ENCODE measurements at places on chromosomes 12 and 14.

DNA sequence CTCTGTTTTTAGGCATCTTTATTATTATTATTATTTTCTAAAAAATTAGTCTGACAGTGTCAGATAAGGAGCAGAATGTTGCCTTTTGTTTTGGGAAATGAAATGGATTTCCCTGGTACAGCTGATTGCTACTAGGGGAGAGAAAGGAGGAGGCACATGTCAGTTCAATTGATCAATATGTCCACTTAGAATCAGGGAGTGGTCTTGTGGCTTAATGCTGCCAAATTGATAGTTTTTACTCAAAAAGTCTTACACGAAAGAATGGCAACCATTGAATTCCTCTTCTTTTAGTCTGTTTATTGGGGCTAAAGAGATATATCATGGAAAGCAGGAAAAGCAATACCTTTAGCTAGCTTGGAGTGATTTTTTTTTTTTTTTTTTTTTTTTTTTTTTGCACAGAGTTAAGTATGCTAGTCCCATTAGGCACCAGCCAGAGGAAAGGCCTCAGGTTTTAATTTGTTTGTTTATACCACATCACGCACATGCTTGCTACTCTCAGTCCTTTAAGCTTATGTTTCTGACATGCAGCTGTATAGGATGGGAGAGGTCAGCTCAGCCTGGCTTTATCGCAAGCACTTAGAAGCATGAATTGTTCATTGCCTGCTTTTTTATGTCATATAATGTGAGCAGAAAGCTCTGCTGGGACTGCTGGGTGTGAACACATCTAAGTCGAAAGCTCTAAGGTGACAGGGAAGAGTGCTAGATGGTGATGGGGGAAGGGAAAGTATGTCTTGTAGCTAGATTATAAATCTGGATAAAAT lies 1.4 kb downstream of the AKAP6 start:
- no peak for DNase-seq

GRCh38 chr12:26277506-26278246 lies 82.3 kb downstream of the SSPN start:
- no peak for DNase-seq

GRCh38 chr12:66244446-66244845 lies 55.4 kb downstream of the IRAK3 start:
- no peak for DNase-seq

- DNase-seq = no peak
These were observed 63.1 kb upstream of the FGD4 start for GRCh38 chr12:32336261-32336660.
